ENCODE measurements at places on chromosomes 16 and 17. TPM values are rescaled to one million over a fixed set of nuclear protein-coding genes. Genes with fewer than 3 reads are reported as not detected.

- no peaks in the 10 kb centered on the region for H3K4me1 ChIP-seq
- H3K4me3 ChIP-seq = no peak overlapping the region
Observed at GRCh38 chr16:21523411-21524067, 75.8 kb upstream of the METTL9 start.

EFNB3 gene
- 1.2 TPM for total RNA-seq

RPH3AL gene
- total RNA-seq = 44.7 TPM

- H3K27me3 ChIP-seq = no peaks in the 10 kb centered on the region
- no peak overlapping the region for H3K27ac ChIP-seq
- DNase-seq = no peak
- H3K36me3 ChIP-seq = no peaks in the 10 kb centered on the region
Observed at GRCh38 chr16:81816793-81817210, 37.7 kb downstream of the PLCG2 start.

ADAMTS18 gene
- 0.18 TPM for total RNA-seq

- no peaks in the 10 kb centered on the region for H3K27me3 ChIP-seq
- H3K4me3 ChIP-seq = peak overlapping the region; percentile 91
- no peak for DNase-seq
Observed at GRCh38 chr16:2428051-2428783, 1.0 kb upstream of the CCNF start.

DNA sequence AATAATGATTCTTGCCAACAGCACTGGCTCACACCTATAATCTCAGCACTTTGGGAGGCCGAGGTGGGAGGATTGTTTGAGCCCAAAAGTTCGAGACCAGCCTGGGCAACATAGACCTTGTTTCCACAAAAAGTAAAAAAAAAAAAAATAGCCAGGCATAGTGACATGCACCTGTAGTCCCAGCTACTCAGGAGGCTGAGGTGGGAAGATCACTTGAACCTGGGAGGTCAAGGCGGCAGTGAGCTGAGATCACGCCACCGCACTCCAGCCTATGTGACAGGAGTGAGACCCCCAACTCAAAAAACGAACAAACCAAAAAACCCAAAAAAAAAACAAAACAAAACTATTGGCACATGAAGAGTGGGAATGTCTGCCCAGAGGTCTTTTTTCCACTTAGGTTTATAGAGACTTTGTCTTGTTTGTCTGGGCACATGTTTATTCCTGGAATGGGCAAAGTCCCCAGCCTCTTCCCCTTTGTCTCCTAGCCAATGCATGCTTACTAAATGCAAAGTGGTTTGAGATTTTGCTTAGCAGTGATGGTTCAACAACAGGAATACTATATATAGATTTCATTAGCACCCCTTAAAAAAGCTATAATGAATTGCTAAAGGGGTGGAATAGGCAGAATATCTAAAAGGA, 25.9 kb downstream of the NMT1 start:
- DNase-seq = no peak
- H3K4me1 ChIP-seq = no peaks in the 10 kb centered on the region
- no peak overlapping the region for H3K4me3 ChIP-seq
- H3K27ac ChIP-seq = no peak overlapping the region

DHX38 gene
- 41.5 TPM for total RNA-seq

- no peak for DNase-seq
- no peaks in the 10 kb centered on the region for H3K4me1 ChIP-seq
- H3K36me3 ChIP-seq = peaks cover 72% of the 10 kb centered on the region
Observed at GRCh38 chr16:23650674-23651416, 9.6 kb downstream of the DCTN5 start.

Measured in left lung (tissue), 14 donors.